ENCODE measurements at places on chromosomes 5 and 9. TPM values are rescaled to one million over a fixed set of nuclear protein-coding genes. Genes with fewer than 3 reads are reported as not detected.

- H3K36me3 ChIP-seq, result no peaks in the 10 kb centered on the region
- no peak overlapping the region for H3K27ac ChIP-seq
- H3K4me1 ChIP-seq, result no peaks in the 10 kb centered on the region
- no peak for DNase-seq
Measured at GRCh38 chr5:171318026-171318425, 9.0 kb downstream of the TLX3 start.

SEMA5A gene
- 14.7 TPM for total RNA-seq

GFPT2 gene
- total RNA-seq, result 60.1 TPM

CARTPT gene
- total RNA-seq, result not detected

ANKRD34B gene
- not detected for total RNA-seq

All from aorta (tissue), 5 donors.